ENCODE measurements at places on chromosomes 13 and 19.

DNA sequence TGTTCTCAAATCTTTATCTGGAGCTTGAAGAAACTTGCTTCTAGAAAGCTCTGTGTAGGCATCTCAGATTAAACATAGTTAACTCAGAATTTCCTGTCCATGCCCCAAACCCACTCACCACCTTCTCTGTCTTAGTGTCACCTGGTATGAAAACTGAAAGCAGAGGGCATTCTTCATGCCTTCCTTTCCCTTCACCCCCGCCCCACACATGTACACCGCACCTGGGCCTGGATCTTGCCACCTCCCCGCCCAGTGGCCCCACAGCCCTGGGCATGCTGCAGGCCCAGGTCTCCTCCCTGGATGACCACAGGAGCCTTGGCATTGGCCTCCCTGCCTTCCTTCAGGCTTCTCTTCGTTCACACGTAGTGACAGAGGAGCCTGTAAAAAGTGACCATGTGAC, 15.8 kb downstream of the CFAP97D2 start:
- no peak for DNase-seq

DNA sequence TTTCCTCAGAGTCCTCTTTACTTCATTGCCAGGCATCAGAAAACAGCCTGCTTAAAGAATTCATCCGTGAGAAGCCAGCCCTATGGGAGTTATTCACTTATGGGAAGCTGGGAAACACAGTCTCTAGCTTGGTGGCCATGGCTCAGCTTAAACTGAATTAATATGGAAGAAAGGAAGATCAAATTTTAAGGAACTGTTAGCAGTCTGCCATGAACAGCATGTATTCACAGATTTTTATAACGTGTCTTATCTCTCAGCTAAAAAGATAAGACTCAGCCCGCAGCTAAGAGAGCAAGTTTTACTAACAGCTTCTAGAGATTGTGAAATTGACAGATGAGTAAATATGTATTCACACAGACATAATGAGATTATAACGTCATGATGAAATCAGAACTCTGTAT, 253.7 kb upstream of the RXFP2 start:
- DNase-seq = no peak

GRCh38 chr19:44072543-44073401, 813 bp downstream of the ZNF284 start:
- no peak for DNase-seq

GRCh38 chr19:5339950-5340636, 519 bp downstream of the PTPRS start:
- peak; percentile 31 for DNase-seq

- DNase-seq = peak; percentile 95
These were observed 593 bp downstream of the KEAP1 start for GRCh38 chr19:10502524-10503001.

DNA sequence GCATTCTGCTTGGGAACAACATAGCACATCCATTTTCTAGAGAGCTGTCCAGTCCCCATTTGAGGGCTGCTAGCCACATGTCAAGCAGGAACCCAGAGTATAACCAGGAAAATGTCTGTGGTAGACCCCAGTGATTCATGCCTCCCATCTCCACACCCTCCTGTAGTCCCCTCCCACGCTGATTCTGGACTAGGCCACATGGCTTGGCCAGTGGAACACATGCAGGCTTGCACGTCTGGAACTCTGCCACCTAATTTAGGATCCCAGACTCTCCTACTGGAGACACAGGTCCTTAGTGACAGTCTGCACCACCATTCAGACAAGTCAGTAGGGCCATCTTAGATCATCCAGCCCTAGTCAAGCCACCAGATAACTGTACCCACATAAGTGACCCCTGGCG, 149.8 kb downstream of the ZIC5 start:
- no peak for DNase-seq

- no peak for DNase-seq
These were observed 238.0 kb downstream of the POSTN start for GRCh38 chr13:37360556-37360955.

GRCh38 chr19:41784743-41785142, 11.6 kb upstream of the CEACAM3 start:
- no peak for DNase-seq

DNA sequence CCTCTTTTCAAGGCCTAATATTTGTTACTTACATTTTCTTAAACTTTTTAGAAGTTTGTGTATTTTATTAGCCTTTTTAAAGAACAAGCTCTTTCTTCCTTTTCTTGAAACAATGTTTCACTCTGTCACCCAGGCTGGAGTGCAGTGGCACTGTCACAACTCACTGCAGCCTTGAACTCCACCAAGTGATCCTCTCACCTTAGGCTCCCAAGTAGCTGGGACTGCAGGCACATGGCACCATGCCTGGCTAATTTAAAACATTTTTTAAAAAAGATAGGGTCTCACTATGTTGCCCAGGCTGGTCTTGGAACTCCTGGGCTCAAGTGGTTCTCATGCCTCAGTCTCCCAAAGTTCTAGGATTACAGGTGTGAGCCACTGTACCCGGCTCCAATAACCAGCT, 192.2 kb upstream of the SPRY2 start:
- no peak for DNase-seq

GRCh38 chr13:21670883-21671619, at the start of gene FGF9:
FGF9 (plus strand) TSS chr13:21671073; CDS start chr13:21671913, 840 bp downstream.
- peak; percentile 83 for DNase-seq

DNA sequence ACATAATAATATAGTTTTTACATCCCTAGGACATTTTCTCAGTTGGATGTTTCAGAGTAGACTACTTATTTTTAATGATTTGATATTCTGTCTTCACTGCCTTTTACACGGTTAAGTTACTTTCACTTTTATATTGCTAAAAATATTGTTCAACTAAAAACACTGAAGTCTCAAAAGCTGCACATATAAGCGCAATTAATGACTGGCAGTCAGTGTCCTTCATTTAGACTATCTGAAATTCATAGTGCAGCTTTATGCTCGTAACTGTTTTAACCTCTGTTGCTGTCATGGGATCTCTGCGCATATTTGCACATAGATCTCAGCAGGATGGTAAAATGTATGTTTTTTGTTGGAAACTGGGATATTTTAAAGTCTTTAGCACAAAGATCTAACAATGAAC, 864.3 kb downstream of the SLITRK6 start:
- DNase-seq = no peak

DNA sequence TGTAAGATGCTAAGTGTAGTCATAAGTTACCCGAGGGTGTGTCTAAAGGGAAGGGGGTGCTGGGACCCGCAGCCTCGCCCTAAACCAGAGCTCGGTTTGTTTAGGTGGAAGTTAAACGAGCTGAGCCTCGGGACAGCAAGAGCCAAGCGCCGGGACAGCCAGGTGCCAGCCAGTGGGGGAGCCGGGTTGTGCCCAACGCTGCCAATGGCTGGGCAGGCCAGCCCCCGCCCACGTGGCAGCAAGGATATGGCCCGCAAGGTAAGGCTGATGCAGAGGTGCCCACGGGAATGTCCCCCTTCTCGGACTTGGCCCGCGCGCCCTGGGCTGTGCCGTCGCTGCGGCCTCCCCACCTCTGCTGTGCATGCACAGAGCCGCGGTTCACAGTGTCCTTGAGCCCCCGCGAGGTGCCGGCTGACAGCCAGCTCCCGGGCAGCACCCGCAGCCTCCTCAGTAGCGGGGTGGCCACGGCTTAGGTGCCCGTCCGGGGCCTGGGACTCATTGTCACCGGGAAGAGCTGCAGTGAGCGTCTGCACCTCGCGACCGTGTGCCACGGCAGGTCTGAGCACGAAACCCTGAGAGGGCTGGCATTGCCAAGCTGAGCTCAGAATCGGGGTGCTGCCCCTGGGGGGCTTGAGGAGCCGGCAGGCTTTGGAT, 9.3 kb upstream of the RPS15 start:
- no peak for DNase-seq

DNA sequence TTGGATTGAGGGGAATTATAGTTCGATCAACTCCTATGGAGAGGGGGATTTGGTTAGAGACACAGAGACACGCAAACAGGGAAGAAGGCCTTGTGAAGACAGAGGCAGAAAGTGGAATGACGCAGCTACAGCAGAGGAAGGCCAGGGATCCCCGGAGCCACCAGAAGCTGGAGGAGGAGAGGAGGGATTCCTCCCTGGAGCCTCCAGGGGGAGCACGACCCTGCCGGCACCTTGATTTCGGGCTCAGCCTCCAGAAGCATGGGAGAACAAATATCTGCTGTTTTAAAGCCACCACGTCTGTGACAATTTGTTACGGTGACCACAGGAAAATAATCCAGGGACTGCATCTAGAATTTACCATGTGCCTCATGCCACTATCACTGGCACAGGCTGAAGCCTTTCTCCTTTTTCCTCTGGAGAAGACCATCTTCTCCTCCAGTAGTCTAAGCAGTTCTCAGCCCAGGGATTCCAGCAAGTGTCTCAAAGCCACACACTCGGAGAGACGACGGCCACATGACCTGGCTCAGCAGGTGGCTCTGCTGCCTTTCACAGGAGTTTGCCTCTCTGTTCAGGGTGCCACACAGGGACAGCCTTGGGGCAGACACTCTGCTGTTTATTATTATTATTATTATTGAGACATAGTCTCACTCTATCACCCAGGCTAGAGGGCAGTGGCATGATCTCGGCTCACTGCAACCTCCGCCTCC, 39.9 kb upstream of the CCNE1 start:
- peak; percentile 73 for DNase-seq

DNA sequence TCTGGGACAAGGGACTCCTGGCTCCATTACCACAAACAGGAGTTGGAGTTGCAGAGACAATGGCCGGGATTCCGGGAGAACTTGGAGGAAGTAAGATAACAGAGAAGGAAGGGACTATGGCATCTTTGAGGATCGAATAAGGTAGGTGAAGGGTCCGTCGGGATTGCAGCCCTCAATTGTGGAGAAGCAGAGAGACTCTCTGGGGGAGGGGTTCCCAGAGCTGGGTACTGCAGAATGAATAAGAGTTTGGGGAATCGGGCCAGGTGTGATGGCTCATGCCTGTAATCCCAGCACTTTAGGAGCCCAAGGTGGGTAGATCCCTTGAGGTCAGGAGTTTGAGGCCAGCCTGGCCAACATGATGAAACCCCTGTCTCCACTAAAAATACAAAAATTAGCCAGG, 3.8 kb downstream of the BST2 start:
- no peak for DNase-seq

DNA sequence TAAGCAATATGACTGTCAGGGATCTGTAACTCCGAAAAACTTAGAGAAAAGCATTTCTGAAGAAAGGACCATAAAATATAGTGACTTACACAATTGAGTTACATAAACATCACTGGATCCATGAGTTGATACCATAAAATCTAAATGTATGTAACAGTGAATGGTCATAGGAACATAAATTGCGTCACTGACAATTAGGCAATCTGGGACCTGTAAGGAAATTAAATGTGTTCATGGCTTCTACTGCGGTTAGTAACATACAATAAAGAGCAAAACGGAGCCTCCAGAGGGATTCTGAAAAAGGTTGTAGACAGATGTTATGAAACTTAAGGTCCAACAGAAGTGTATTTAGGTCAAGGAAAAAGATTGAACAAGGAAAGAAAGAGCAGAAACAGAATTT, 27.1 kb downstream of the POU4F1 start:
- no peak for DNase-seq

- DNase-seq = no peak
These were observed 7.4 kb downstream of the MICOS13 start for GRCh38 chr19:5672708-5673459.

GRCh38 chr19:53193535-53194222, 521 bp upstream of the ZNF665 start:
- DNase-seq = no peak

- no peak for DNase-seq
These were observed 29.2 kb downstream of the NLRP5 start for GRCh38 chr19:56015756-56016155.

DNA sequence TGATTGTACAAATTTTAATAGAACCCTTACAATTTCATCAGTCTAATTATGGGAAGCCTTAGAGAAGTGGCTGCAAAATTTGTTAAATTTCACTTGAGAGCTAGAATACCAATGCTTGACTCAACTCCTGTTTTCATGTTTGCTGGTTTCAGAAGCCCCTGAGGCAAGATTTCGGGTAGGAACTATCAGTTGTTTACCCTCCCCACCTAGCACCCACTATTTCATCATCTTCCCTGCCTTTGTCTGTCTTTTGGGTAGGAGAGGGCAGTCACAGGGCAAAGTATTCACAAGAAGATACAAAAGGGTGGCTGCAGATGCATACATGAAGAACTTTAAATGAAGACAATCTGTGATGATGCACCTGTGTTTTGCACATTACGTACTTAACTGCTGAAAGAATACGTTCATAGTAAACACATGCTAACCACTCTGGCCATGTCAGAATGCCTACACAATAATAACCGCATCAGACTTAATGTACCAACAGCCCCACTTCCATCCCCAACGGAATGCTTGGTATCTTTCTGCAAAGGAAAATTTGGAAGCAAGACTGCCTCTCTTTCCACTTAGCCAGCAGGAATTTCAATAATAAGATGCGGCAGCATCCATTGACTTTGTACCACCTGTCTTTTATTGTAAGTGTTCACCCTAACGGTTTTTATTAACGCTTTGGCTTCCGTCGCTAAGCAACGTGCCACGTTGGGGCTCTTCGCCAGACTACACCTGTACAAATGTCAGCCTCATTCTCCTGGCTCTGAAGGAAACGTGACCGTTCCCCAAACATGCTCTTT, 30.4 kb downstream of the TPT1 start:
- no peak for DNase-seq

GRCh38 chr13:75721307-75721706, 85.2 kb downstream of the LMO7 start:
- DNase-seq = no peak

GRCh38 chr19:33376423-33376822, 2.9 kb downstream of the CEBPG start:
- DNase-seq = peak; percentile 38

- no peak for DNase-seq
These were observed 1068.4 kb upstream of the SPRY2 start for GRCh38 chr13:81409284-81409683.

- no peak for DNase-seq
These were observed 5.7 kb downstream of the FPR3 start for GRCh38 chr19:51800473-51801244.

- no peak for DNase-seq
These were observed 10.6 kb downstream of the GPI start for GRCh38 chr19:34375598-34375997.

GRCh38 chr13:35787937-35788336, 311.4 kb upstream of the MAB21L1 start:
- no peak for DNase-seq

DNA sequence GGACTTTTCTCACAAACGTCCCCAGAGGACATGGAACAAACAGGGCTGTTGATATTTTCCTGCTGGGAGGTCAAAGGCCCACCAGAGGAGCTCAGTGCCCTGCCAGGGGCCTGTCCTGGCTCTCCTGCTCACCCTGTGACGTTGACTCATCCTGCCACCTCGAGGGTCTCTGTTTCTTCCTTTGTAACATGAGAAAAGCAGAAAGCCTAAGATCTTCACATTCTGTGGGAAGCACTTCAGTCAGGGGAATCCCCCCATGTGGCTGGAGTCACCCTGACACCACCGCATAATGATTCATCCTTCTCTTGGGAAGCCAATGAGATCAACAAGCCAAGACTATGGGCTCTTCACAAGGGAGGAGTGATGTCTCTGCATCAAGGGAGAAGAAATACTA, 147.9 kb downstream of the KATNAL1 start:
- no peak for DNase-seq

DNA sequence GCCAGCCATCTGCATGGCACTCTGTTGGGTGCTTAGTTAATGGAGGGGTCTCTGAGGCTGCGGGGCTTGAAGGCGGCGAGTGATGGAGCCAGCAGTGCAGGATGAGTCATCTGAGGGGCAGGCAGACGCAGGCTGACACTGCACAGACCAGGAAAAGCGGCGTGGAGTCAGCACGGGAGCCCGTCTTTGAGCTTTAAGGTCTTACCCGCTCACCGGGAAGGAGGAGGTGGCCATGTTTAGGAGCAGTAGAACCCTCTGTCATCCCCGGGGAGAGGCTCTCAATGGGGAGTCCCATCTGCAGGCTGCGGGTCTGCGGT, 13.1 kb downstream of the NAXD start:
- no peak for DNase-seq

GRCh38 chr19:47663435-47663910, 49.7 kb upstream of the EHD2 start:
- no peak for DNase-seq

All from right hindlimb (tissue), 1 donor.